Fibroblast of lung (primary cell): ENCODE measurements at places on chromosomes 5 and 9. TPM values are rescaled to one million over a fixed set of nuclear protein-coding genes. Genes with fewer than 3 reads are reported as not detected.

The NUP214 gene
- total RNA-seq = 8.7 and 12.2 TPM in 2 replicates

The WNT8A gene
- total RNA-seq = not detected in 2 replicates

The SPINK7 gene
- total RNA-seq = not detected in 2 replicates

The PCDH1 gene
- total RNA-seq = 0.66 and 2.3 TPM in 2 replicates

The IFNA2 gene
- total RNA-seq = not detected in 2 replicates

The SLIT3 gene
- total RNA-seq = 4.6 and 8.0 TPM in 2 replicates

The PLPPR1 gene
- total RNA-seq = not detected in 2 replicates

The TAL2 gene
- total RNA-seq = 0.17 TPM in 1 of 2 replicates, not detected in the other

The COL15A1 gene
- 41.0 and 43.9 TPM in 2 replicates for total RNA-seq

The MCIDAS gene
- total RNA-seq = not detected in 2 replicates

The DOCK2 gene
- 3.6 and 8.9 TPM in 2 replicates for total RNA-seq

The FOXD4L4 gene
- 0.26 TPM in 1 of 2 replicates, not detected in the other for total RNA-seq

The PRRT1B gene
- total RNA-seq = not detected in 2 replicates

The CRHBP gene
- total RNA-seq = under 0.01 and 0.17 TPM in 2 replicates

The FBP2 gene
- total RNA-seq = not detected in 2 replicates

The OGN gene
- 1.3 and 6.2 TPM in 2 replicates for total RNA-seq

The DCTN4 gene
- 44.7 and 67.2 TPM in 2 replicates for total RNA-seq

The MARCOL gene
- total RNA-seq = not detected in 2 replicates

The PAXX gene
- total RNA-seq = 13.7 and 14.9 TPM in 2 replicates

The FOXD4L5 gene
- total RNA-seq = under 0.01 TPM in 2 replicates

The PCDHGC5 gene
- total RNA-seq = 1.3 and 2.6 TPM in 2 replicates

The SIT1 gene
- 0.17 TPM in 1 of 2 replicates, not detected in the other for total RNA-seq

The PCDHB9 gene
- 0.26 and 0.99 TPM in 2 replicates for total RNA-seq

The TBC1D2 gene
- 8.2 and 24.9 TPM in 2 replicates for total RNA-seq

The INSL6 gene
- total RNA-seq = not detected in 2 replicates
